ENCODE measurements at places on chromosomes 16 and 17.

GRCh38 chr17:68318103-68318991 is 27.1 kb downstream of the ARSG start:
- no peak for DNase-seq

DNA sequence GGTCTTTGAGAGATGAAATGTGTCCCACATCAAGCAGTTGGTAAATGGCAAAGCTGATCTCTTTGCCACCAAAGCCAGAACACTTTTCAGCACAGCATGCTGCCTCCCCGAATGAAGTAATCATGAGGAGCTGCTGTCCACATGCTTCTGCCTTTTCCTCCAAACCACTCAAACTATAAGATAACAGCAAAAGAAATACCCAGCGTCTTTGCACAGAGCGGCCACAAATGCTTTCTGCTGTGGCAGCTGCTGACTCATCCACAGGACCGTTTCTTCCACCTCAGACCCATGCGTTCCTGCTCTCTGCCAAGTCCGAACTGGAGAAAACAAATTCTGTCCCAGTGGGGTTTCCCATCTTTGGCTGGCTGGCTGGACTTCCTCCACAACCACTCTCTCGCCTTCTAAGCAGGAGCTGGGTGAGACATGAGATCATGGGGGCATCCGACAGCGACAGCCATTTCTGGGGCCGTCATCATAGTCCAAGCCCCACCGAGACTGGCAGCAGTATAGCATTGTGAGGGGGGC is 27.1 kb downstream of the TBC1D3B start:
- DNase-seq = no peak

GRCh38 chr16:71635632-71636031 is 9.6 kb downstream of the MARVELD3 start:
- DNase-seq = no peak

GRCh38 chr17:34485999-34486398 is 93.4 kb upstream of the TMEM132E start:
- DNase-seq = no peak

DNA sequence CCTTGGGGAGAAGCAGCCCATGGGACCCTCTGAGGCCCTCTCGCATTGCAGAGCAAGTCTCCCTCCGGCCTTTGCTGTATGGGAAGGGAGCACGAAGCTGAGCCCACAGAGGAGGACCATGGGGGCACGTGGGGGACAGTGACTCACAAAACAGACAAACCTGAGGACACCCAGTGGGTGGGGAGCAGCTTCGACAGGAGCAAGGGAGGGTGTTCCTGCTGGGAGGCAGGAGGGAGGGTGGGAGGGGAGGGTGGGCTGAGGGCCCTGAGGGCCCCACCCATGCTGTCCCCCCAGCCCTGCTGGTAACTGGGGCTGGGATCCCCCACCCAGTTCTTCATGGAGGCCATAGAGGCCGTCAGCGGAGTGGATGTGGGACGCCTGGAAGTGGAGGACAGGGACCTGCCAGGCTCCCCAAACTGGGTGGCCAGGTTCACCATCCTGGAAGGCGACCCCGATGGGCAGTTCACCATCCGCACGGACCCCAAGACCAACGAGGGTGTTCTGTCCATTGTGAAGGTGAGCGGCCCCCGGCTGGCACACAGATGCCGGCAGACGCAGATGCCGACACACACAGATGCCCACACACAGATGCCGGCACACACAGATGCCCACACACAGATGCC is 12.5 kb downstream of the SLC22A31 start:
- no peak for DNase-seq

- no peak for DNase-seq
Observed at GRCh38 chr16:79613009-79613408, 12.5 kb upstream of the MAF start.

DNA sequence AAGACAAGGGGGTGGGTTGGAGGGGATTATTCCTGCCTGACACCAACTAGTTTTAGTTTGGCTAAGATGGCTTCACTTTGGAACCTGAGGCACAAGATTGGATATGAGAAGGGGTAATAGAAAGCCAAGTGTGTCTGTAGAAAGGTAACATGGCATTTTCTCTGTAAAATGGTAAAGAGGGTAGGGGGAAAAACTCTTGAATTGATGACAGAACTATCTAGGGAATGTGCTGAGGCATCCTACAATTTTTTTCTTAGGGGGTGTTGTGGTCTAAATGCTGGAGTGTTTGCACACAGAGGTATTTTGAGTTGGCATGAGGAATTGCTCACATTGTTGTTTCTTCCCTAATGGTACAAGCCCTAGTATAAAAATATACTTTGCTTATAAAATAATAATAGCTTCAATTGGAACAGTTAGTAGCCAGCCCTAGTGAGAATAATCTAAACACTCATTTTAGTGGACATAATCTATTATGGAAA is 25.8 kb downstream of the YPEL2 start:
- DNase-seq = no peak

- peak; percentile 97 for DNase-seq
Observed at GRCh38 chr17:59328601-59329000, 2.9 kb upstream of the YPEL2 start.

DNA sequence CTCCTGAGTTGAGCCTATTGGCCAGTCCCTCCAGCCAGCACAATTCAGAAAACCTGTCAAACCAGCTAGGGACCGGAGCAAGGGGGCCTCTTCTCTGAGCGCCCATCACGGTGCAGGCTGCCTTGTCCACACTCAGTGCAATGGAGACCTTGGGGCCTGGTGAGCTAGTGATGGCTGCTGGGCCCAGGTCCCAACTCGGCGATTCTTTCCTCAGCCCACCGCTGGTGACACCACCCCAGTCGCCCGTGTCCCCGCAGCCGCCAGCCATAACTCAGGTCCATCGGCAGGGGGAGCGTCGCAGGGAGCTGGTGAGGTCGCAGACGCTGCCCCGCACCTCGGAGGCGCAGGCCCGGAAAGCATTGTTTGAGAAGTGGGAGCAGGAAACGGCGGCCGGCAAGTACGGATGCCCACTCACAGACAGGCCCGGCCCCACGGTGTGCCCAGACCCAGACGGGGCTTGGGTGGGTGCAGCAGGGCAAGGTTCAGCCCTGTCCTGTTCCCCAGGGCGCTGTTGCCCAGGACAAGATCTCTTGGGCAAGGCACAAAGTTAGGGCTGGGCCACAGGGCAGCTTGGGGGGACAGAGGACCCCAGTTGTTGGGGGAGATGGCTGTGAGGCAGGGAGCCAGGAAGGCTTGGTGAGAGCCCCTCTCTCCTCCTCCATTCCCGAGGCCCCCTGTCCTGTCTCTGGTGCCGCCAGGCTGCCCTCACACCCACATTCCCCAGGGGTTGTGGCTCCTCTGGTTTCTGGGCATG is 10.8 kb downstream of the SMTNL2 start:
- no peak for DNase-seq

DNA sequence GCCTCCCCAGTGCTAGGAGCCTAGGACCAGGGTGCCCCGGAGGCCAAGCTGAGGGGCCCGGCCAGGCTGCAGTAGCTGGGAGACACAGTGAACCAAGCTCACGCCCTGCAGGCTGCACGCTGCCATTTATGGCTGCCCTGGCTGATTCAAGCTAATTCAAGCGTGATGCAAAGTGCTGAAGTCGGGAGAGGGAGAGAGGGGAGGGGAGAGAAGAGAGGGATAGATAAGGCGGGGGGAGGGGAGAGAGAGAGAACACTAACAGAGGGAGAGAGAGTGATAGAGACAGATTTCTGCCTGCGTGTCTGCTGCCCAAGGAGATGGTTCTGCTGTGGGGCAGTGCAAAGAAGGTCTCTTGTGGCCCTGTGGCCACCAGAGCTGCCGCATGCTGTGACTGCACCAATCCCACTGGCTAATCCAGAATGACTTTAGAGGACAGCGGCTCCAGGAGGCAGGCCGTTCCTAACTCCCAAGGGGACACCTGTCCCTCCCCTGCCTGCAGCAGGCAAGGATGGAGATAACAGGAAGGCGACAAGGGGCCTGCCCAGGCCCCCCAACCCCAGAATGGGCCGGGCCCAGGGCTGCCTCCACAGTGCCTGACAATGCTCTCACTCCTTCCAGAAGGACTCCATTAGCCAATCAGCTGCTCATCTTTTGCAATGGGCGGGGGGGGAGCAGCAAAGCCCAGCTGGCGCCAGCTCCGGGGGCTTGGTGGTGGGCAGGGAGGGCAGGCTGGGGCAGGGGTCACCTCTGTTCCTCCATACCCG is 12.9 kb downstream of the MXRA7 start:
- DNase-seq = no peak

DNA sequence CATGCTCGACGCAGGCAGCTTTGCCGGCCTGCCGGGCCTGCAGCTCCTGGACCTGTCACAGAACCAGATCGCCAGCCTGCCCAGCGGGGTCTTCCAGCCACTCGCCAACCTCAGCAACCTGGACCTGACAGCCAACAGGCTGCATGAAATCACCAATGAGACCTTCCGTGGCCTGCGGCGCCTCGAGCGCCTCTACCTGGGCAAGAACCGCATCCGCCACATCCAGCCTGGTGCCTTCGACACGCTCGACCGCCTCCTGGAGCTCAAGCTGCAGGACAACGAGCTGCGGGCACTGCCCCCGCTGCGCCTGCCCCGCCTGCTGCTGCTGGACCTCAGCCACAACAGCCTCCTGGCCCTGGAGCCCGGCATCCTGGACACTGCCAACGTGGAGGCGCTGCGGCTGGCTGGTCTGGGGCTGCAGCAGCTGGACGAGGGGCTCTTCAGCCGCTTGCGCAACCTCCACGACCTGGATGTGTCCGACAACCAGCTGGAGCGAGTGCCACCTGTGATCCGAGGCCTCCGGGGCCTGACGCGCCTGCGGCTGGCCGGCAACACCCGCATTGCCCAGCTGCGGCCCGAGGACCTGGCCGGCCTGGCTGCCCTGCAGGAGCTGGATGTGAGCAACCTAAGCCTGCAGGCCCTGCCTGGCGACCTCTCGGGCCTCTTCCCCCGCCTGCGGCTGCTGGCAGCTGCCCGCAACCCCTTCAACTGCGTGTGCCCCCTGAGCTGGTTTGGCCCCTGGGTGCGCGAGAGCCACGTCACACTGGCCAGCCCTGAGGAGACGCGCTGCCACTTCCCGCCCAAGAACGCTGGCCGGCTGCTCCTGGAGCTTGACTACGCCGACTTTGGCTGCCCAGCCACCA is 9.7 kb downstream of the VASN start:
- no peak for DNase-seq

GRCh38 chr16:57801809-57802340 is 416 bp downstream of the KIFC3 start:
- no peak for DNase-seq

DNA sequence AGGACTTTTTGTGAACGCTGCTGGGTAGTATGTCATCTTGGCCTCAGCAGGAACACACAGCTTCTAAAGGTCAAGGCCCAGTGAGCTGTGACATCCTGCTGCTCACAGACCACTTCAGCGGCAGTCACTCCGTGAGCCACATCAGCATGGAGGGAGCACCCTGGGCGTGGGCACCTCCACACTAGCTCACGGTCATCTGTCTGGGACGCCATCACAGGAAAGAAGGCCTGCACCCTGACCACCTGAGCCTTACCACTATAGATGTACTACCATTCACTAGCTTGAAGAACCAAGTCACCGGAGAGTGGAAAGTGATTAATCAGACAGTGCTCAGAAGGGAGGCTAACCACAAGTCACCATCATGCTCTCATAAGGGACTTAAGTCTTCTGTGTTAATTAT is 3.3 kb downstream of the AXIN1 start:
- no peak for DNase-seq

- DNase-seq = no peak
Observed at GRCh38 chr16:65123396-65124211, 1.7 kb upstream of the CDH11 start.

GRCh38 chr17:73936908-73937627 is 266.4 kb upstream of the RPL38 start:
- no peak for DNase-seq

DNA sequence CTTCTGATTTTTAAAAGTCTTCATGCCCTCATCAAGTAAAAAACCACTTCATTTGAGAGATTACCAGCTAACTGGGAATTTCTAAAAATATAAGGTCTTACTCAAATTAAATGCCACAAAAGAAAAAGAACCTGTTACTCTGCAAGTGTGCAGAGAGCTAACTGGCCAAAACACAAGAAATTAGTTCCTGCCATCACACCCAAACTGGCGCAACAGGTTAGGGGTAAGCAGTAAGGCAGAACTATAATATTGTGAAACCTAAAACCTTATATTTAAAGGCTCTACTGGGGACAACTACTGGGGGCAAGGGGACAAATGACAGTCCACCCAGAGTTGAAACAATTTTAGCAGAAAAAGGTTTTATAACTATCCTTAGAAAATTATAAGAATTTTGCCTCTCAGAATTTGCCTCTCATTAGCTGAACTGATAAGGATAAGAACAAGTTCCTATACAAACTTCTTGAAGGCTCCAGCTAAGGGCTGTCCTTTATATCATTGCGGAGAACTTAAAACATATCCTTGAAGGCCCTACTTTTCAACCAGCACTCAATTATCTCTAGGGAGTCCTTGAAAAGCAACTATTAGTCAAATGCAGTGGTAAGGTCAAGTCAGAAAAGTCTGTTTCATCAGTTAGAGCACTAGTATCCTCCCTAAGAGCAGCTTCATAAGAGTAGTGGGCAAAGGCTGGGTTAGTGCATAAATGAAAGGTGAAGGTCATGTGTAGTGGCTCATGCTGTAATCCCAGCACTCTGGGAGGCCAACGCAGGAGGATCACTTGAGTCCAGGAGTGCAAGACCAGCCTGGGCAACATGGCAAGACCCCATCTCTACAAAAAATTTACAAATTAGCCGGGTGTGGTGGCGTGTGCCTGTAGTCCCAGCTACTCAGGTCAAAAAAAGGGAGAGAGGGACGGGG is 31.5 kb downstream of the SMURF2 start:
- DNase-seq = no peak

DNA sequence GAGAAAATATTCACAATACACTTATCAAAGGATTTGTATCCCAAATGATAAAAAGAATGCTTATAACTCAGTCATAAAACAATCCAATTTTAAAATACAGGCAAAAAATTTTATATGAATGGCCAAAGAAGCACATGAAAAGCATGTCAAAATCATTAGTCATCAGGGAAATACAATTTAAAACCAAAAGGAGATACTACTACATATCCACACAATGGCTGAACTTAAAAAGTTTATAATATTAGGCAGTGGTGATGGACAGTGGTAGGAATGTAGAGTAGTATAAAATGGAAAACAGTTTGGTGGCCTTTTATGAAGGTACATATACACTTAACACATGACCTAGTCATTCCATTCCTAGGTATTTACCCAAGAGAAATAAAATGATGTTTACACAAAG is 12.2 kb downstream of the CMC2 start:
- DNase-seq = no peak

GRCh38 chr16:8641671-8642070 is 20.2 kb downstream of the METTL22 start:
- DNase-seq = no peak

DNA sequence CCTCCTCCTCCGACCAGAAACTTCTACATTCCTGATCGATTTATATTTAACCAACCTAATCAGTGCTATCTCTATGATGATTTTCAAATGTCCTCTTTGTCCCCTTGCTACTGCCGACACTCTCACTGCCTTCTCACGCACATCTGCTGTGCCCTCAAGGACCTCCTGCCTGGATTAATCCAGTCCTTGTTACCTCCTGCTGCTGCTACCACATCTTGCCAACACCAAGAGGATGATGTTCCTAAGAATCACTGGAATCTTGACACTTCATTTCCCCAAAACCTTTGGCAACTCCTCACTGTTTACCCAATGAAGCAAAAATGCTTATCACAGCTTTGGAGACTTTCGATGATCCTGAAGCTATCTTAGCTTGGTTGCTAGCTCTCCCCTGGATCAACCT is 287.3 kb upstream of the AXIN2 start:
- DNase-seq = no peak

Measured in NCI-H524 treated with DMSO at 0.1 percent for 48 hours (cell line).